Endothelial cell of umbilical vein (primary cell): ENCODE measurements at places on chromosomes 7 and 10. TPM values are rescaled to one million over a fixed set of nuclear protein-coding genes. Genes with fewer than 3 reads are reported as not detected.

- DNase-seq = no peak
Measured at GRCh38 chr10:4470231-4470835, 355.7 kb upstream of the AKR1E2 start.

DNA sequence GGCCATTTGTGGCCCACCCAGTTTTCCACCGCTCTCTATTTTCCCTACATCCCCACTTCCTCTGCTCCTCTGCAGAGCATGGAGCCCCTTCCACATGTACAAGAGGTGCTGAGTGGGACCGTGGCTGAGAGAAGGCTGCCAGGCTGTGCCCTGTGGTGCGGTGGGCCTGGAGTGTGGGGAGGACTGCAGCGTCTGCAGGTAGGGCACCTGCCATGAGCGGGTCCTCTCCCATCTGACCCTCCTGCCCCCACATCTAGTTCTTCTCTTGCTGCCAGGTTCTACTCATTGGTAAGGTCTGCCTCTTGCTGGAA, 145.6 kb upstream of the FAM20C start:
- DNase-seq = no peak

DNA sequence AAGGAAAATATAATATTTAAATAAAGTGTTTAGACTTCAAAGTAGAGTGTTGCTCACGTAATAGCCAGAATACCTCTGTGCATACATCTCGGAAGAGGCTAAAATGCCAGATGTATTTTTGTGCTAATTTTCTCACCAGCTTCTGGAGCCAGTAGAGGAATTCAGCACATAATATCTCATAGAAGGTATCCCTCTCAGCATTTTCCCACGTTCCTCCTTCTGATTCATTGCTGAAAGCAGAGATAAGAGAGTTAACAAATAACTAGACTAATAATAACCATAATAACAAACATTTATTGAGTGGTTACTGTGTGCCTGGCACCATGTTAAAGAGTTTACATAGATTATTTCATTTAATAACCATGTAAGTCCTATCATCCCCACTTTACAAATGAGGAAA, 123.6 kb downstream of the VTI1A start:
- no peak for DNase-seq

The CHAT gene
- total RNA-seq = not detected in 2 replicates

DNA sequence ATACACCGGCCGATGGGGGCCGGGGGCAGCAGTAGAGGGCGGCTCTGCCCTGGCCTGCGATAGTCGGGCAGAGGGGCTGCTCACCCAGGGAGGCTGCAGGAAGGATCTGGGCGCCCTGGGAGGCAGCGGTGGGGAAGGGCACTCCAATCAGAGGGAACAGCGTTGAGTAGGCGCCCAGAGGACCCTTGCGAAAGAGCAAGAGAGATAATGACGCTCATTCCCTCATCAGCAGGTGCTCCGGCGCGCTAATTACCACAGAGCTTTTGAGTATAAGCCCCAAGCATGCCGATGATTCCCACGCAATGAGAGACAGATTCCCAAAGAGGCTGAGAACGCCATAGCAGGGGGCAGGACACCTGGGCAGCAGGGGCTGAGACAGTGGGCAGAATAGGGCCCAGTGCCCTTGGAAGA, 215.3 kb downstream of the MAD1L1 start:
- no peak for DNase-seq

DNA sequence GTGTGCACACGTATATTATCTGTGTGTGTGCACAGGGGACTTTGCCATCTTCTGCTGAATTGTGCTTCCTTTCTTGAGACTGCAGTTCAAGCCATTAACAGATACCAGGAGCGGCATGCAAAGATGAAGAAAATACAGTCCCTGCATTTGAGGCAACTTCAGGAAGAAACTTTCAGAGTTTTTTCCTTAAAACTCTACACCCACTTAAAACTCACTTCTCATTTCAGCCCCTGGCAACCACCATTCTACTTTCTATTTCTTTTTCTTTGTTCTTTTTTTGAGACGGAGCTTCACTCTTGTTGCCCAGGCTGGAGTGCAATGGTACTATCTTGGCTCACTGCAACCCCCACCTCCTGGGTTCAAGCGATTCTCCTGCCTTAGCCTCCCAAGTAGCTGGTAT, 448.9 kb upstream of the ZMIZ1 start:
- no peak for DNase-seq

The MKRN1 gene
- 52.1 and 52.2 TPM in 2 replicates for total RNA-seq

The LIPN gene
- total RNA-seq = not detected in 2 replicates
